ENCODE measurements at places on chromosomes 5 and 9. TPM values are rescaled to one million over a fixed set of nuclear protein-coding genes. Genes with fewer than 3 reads are reported as not detected.

DNA sequence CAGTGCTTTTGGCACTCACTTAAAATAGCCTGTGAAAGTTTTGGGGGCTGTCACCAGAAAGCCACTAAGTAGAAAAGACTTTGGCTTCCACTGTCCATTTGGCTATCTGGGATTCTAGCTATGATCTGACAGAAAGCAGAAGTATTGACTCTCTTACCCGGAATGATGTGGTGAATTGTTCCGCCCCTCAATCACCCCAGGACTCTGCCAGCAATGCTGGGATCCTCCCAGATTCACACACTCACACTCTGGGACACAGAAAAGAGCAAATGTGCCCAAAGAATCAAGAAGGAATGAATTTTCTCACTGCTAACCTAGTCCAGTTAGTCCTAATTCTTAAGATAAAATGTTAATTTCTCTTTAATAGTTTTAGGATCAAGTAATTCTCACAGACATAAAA lies 576.9 kb downstream of the BNC2 start:
- DNase-seq: no peak

DNA sequence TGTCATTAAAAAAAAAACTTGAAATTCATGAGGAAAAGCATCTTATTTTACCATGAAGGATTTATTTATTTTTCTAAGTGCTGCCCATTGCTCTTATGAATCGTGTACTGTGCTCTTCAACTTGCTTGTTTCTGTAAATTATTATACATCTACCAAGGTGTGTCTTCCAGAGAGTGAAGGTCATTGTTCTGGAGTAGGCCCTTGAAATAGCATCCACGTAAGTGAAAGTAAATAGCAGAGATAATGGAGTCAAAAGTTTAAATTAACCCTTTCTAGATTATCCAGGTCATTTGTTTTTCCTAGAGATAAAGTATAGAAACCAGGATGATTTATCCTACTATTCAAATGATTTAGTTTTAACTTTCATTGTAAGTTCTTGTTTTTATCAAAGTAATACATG lies 473.1 kb downstream of the DIRAS2 start:
- DNase-seq: no peak

GRCh38 chr9:28900406-28900805 lies 1327.1 kb upstream of the C9orf72 start:
- DNase-seq: no peak

NUTM2G gene
- total RNA-seq: not detected

TXNDC8 gene
- not detected for total RNA-seq
